ENCODE measurements at places on chromosomes 12 and 14.

DNA sequence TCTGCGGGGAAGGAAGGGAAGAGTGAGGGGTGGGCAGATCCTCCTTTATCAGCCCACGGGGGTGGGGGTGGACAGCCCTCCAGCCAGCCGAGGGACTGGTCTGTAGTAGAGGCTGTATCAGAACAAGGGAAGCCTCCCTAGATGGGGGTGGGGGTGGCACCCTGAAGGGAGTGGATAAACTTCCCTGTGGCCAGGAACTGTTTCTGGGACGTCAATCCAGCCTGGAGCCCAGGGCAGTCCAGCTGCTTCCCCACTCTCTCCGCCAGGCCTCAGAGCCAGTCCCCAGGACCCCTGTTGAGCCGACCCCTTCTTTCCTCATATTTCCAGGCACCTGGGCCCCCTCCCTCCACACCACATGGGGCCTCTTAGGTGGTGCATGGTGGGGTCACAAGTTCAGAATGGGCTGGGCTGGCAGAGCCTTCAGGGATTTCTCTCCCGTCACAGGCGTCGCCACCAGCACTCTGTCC is 6.7 kb downstream of the PLD4 start:
- DNase-seq: no peak

- DNase-seq: no peak
These were observed 28.4 kb downstream of the SDR9C7 start for GRCh38 chr12:56905852-56906251.

- no peak for DNase-seq
These were observed 157.4 kb downstream of the TBX5 start for GRCh38 chr12:114248527-114248926.

DNA sequence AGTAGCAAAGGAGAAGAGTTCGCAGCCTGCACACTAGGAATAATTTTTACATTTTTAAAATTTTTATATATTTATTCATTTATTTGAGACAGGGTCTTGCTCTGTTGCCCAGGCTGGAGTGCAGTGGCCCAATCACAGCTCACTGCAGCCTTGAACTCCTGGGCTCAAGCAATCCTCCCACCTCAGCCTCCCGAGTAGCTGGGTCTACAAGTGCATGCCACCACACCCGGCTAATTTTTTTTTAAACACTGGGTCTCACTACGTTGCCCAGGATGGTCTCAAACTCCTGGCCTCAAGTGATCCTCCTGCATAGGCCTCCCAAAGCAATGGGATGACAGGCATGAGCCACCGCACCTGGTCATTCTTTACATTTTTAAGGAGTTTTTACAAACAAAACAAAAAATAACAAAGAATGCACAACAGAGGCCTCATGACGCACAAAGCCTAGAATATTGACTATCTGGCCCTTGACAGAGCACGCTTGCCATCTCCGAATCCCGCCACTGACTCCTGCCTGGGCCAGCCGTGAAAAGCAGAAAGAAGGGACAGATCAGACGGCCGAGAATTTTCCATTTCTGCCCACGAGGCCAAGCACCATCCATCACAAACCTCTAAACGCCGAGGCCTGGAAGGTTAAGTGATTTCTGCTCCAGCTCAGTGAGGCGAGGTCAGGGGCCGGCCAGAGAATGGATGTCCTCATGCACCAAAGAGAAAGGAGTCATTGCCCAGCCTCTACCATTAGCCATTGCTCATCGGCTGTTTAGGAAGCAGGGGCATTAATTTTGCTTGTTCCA is 120.0 kb downstream of the SCARB1 start:
- no peak for DNase-seq

- DNase-seq: no peak
These were observed 953.5 kb upstream of the MDGA2 start for GRCh38 chr14:48628870-48629269.

DNA sequence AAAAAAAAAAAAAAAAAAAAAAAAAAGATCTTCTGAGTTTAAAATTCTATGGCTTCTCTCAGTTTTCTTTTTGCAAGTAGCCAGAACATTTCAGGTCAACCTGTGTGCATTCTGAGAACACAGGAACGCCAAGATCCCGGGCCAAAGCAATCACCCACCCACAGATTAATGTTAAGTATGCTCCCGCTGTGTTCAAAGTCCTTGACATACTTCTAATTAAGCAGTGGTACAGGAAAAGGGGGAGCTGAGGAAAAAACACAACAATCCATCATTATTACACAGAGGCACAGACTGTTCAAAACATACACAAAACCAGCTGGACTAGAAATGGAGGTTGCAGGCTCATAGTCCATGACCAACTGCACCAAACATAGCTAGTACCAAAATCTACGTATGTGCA is 2.8 kb downstream of the FBXO21 start:
- DNase-seq: no peak

DNA sequence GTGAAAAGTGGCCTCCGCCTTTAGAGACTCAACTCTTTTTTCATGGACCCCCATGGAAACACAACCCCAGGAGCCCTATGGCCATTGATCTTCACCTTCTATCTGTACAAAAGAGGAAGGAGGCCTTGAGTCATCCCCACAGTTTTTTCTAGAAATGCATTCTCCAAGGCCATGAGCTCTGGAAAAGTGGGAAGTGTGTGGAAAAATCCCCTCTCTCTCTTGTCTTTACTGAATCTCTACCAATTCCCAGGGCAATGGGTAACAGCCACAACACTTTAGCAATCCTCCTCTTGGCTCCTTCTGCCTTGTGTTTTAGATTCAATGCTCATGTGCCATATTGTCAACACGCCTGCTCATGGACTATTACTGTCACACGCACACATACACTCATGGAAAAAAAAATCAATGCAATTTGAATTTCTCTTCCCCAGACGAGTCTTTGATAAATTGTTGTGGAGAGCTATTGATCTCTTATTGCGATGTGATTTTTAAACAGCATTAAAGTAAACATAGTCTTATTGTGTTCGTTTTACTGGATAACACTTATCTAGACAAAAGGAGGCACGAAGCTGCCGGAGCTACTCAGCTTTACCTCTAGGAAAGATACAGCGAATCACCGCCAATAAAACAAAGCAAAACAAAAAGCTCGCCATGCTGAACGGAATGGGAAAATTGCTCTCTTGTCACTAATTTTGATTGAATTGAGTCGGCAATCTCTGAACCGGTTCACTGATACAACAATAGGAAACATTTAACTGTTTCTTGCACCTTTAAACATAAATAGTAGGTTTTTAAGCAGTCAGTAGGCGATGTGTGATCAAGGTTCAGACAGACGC is 260.3 kb downstream of the VRK1 start:
- DNase-seq: no peak

- no peak for DNase-seq
These were observed 94.2 kb downstream of the EML1 start for GRCh38 chr14:99887407-99887806.

GRCh38 chr14:73188501-73188911 is 48.8 kb upstream of the PAPLN start:
- no peak for DNase-seq

GRCh38 chr12:49578471-49579112 is 10.7 kb upstream of the MCRS1 start:
- DNase-seq: no peak

DNA sequence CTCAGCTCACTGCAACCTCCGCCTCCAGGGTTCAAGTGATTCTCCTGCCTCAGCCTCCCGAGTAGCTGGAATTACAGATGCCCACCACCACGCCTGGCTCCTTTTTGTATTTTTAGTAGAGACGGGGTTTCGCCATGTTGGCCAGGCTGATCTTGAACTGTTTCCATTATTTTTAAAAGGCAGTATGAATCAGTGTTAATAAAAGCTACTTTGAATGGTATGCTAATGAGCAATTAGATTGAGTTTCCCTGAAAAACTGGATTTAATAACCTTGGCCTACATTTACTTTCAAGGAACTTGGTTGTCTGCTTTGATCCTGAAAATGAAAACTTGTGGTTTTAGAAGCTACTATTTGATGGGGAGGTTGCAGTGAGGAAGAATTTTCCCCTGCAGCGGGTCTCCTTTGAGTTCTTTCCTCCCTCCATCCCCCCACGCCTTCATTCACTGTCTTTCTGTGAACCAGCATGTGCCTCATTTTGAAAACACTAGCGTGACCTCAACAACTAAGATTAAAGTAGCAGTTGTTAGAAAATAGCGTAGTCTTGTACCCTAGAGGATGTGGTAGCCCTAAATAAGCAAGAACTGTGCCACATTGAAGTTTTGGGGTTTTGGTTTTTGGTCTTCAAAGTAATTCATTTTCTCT is 17.8 kb upstream of the RPS6KA5 start:
- no peak for DNase-seq

GRCh38 chr14:61518403-61518802 is 176.9 kb upstream of the HIF1A start:
- no peak for DNase-seq

- peak; percentile 86 for DNase-seq
These were observed 19.4 kb downstream of the PPP1R36 start for GRCh38 chr14:64569138-64569631.

DNA sequence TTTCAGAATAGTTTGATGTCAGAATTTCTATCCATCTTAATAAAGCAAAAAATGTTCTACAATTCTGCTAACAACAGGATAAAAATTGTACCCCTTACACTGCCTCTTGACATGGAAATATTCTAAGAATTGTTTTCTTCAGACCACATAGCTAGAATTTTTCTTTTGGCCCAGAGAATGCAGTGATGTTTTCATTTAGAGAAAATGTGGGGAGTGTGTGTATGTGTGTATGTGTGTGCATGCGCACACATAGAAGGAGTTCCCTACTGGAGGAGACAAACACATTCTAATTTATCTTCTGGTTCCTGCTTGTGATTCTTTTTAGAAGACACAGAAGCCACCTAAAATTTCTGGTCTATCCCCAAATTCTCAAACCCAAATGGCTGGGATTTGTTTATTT is 1145.7 kb downstream of the VRK1 start:
- DNase-seq: no peak

DNA sequence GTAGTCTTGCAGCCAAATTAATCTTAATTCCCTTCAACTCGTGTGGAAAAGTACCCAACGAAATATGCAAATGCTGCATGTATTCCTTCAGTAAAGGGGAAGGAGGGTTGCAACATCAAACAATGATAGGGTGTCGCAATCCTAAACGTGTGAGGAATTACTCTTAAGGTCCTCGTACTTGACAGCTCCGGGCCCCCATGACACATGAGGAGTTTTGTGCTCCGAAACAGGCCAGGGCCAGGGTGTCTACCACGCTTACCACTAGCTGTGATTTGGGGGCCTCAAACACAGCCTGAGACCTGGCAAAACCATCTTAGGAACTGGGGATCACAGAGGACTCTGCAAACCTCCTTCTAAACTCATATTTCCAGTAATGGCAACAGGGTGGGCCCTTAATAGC is 20.4 kb downstream of the FOS start:
- no peak for DNase-seq

DNA sequence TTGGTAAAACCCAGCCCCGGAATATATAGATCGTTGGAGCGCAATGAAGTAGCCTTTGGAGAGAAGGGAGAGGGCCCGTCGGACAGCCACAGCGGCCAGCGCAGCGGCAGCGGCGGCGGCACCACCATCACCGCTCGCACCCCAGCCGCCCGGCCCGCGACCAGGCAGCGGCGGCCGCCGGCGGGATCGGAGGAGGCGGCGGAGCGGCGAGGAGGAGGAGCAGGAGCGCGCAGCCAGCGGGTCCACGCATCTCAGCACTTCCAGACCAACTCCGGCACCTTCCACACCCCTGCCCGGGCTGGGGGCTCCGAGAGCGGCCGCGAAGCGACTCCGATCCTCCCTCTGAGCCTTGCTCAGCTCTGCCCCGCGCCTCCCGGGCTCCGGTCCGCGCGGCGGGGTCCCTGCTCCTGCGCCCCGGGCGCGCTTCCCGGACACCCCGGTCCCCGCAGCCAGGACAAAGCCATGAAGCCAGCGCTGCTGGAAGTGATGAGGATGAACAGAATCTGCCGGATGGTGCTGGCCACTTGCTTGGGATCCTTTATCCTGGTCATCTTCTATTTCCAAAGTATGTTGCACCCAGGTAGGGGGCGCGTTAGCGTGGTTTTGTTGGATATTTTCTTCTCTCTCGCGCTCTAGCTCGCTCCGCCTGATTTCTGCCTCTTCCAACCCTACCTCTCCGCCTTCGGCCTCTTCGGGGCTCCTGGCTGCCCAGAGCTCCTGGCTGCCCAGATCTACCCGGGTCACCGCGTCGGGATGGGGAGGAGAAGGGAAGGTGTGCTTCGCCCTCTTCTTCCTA is 400 bp downstream of the CHST11 start:
- peak; percentile 81 for DNase-seq

DNA sequence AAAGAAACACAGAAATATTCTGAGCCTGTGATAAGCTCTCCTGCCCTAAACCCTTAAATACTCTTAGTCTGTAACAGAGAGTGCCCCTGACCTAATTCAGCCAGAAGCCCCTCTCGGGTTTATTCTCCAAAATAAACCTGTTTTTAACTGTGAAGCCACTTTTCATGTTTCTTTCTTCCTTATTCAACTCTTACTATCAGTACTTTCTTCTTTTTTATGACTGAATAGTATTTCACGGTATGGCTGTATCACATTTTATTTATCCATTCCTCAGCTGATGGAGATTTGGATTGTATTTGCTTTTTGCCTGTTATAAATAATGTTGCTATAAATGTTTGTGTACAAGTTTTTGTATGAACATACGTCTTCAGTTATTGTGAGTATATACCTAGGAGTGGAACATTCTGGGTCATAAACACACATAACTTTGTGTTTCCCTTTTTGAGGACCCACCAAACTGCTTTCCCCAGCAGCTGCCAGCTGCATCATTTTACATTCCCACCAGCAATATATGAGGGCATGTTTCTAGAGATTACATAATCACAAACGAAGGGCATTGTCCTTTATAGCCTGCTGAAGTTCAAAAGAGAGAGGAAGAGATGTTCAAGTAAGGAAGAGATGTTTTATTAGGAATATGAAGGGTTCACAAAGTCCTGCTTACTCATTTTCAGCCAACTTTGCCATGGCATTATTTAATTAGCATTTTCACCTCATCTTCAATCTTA is 199.4 kb upstream of the NUDT4 start:
- no peak for DNase-seq

DNA sequence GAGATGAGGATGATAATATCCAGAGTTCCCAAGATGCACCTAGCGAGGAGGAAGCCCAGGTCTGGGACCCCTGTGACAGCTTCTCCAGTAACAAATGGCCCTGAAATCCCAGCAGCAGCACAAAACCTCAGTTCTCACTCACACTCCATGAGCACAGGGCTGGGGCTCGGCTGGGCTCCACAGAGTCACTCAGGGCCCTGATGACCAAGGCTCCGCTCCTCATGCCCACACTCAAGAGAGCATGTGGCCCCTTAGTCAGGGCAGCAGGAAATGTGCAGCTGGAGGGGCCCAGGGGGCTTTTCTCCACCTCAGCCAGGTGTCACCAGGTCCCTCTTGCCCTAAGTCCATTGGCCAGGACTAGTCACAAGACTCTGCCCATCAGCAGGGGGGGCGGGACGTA is 242.7 kb upstream of the SFSWAP start:
- no peak for DNase-seq

GRCh38 chr14:104938436-104938835 is 13.8 kb downstream of the PLD4 start:
- DNase-seq: no peak

DNA sequence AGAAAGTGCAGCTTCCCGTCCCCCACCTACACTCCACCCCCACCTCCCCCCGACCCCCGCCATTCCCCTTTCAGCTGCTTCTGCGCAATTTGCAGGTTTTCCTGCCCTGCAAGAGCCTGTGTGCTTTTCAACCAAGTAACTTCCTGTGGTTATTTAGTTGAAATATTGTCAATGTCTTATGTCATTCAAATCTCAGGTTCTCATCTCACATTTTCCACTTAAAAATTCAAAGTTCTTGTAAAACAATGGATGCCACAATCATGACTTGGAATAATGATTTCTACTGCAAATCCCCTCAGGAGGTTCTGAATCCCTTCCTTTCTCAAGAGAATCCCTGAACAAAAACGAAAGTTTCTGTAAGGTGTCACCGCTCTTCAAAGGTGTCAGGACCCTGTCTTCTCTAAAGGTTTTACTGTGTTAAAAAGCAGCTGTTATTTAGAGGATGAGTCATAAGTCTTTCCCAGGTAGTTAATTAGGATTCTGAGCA is 31.6 kb downstream of the WBP11 start:
- DNase-seq: no peak

Measured in COLO829 (cell line).